ENCODE measurements at places on chromosomes 1 and 21.

- no peak for DNase-seq
These were observed 319.8 kb downstream of the HMCN1 start for GRCh38 chr1:186054003-186054402.

- no peak for DNase-seq
These were observed 222.3 kb downstream of the NTNG1 start for GRCh38 chr1:107363154-107363553.

DNA sequence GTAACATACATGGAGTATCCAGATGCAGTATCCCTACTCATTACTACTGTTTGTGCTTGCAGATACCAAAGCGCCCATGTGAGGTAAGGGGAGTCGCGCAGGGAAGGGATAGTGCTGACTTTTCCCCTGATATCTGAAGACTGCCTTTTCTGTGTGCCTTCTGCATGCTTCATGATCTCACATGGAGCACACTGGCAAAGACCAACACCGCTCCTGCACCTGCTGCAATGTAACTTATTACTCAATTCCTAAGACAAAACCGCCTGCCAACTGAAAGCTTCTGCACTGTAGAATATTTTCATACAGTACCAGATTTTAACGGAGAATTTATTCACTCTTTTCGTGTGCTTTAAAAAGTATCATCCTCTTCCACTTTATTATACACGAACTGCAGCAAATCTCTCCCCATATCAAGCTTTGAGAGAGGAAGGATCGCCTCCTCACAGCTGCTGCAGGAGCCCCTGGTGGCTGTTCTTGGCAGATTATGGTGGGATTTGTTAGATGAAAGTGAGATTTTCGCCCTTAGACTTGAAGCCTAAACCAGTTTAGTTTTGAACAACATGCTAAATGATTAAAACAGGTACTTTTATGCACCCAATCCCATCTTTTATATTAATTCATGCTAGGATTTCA is 99.1 kb downstream of the PTPN14 start:
- DNase-seq, result no peak

DNA sequence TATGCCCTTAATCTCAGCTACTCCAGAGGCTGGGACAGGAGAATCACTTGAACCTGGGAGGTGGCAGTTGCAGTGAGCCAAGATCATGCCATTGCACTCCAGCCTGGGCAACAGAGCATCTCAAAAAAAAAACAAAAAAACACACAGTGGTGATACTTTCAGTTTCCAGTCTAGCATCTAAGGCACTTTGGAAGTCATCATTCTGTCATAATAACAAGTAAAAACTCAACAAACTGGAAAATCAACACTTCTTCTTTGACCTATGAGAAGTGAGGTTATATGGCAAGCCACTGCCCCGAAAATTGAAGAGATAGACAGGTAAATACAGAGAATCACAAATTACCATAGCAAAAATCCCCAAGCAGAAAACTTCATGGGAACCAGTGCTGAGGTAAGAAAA is 51.9 kb downstream of the IL12RB2 start:
- no peak for DNase-seq

DNA sequence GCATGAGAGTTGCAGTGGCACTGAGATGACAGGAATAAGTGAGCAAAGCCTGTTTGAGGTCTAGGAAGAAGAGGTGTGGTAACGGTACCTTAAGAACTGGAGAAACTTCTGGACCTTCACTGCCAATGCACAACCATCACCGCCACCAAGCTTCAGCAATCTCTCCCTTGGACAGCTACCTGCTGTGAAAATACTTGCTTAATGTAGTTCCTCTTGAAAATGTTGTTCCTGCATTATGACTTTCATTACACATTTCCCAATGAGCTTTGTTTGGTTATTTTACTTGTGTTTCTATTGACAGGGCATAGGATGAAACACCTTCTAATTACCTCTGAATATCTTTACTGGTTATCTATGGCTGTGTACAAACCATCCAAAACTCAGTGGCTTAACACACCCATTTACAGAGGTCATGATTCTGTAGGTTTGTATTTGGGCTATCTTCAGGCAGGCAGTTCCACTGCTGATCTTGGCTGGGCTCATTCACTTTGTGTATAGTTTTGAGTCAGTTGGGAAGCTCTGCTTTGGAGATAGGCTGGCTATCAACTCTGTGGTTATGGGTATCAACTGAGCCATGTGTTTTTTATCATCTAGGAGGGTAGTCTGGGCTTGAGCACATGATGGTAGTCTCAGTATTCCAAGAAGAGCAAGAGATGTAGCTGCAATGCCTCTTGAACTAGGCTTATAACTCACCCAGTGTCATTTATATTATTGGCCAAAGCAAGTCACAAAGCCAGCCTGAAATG is 149.4 kb downstream of the ELAVL4 start:
- no peak for DNase-seq
